ENCODE measurements at places on chromosomes 11 and 22.
A peak's percentile ranks its signal among the peaks of the same experiment; 100 is the strongest.

DNA sequence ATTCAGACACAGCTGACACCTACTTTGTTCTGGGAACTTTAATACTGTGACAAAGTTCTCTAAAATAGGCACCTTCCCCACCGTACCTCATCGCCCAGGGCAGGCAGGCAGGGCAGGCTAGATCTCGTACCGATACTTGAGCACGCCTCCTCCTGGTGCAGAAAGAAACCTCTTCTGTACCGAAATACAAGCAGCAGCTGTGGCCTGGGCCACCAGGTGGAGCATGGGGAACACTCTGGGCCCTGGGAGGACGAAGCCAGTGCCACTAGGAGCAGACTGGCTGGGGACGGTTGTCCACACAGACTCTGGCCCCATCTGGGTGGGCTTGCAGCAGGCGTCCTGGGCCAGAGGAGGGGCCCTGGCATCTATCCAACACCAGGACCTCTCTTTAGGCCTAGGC is 12.8 kb downstream of the PMM1 start:
- DNase-seq = peak; percentile 82

DNA sequence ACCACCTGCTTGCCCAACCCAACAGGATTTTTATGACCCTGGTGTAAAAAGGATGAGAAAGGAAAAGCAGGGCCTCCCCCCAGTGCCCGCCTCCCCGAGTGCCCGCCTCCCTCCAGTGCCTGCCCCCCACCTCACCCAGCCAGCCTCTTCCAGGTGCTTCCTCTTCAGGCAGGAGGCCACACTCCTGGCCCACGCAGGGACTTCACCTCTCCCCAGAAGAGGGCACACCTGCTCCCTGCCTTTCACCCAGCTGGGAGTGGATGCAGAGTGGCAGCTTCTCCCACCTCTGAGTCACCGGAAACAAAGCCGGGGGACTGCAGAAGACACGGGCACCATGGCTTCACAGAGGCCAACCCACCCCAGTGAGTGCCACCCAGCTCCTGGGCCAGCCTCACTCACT is 16.1 kb downstream of the CPT1A start:
- DNase-seq = no peak

DNA sequence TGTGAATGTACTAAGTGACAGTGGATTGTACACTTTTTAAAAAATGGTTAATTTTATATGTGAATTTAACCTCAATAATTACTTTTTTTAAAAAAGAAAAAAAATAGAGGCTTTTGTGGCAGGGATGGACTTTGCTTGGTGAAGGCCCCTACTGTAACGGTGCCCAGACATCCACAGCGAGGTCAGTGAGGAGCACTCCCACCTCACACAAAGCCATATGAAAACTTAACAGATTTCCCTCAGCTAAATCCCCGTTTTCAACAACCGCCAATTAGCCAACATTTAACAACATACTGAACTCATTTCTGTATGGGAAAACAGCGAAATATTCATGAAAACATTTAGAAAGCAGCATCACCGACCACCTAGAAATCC is 642 bp upstream of the C11orf58 start:
- DNase-seq = no peak

- no peak for DNase-seq
Measured at GRCh38 chr11:68942095-68942620, 38.5 kb downstream of the IGHMBP2 start.

DNA sequence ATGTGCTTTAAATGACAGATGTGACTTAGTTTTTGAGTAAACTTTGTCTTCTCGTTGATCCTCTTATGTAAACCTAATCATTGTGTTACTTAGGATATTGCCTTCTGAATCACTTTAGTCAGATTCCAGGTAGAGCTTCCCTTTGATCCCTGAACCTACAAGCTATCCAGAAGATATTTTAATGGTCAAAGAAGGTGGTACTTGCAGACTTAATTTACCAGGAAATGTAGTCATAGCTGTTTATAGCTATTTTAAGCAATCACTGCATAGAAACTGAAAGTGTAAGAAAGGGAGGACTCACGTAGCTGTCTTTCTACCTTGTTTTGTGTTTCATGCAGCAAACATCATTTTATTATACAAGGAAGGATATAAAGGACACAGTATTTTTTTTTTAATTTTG is 189.5 kb downstream of the DDX10 start:
- DNase-seq = no peak

DNA sequence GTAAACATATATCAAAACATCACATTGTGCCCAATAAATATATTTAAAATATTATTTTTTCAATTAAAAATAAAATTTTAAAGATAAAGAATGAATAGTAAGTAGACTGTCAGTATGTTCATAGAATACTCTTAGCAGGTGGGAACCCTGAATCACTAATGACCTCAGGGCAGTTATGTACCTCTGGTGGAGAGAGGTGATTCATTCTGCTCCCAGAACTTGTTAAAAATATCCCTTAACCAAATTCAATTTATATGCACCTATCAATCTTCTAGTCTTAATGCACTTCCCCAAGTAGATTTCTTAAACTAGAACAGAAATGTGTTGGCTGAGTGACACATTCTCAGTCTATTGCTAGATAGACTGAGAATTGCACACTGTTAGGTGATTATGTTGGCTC is 183.9 kb upstream of the SYN3 start:
- DNase-seq = no peak

DNA sequence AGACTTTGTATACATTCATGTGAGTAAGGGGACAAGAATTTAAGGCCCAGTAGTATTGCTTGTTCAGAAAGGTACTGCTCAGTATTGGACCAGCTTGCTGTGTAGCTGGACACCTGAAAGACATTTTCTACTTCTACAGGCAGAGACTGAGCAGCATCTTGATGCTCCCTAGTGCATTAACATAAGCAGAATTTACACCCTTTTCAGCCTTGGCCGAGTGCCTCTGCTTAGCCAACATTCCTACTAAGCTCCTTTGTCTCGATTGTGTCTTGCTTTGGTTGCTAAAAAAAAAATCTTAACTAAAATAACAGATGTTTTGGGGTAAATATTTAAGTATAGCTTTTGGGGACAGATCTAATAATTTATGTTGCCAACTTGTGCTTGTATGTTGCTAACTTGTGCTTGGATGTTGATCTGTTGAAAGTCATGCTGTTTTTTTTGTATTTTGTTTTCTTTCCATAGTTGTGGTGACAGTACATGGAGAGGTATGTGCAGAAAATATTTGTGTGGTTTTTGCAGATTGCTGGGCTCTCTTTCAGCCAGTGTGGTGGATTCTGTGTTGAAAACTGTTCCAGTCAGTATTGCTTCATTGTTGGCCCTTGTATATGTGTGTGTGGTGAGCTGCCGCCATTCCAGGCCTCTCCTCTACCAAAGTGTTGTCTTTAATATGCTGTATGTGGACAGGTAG is 3.7 kb downstream of the PTS start:
- no peak for DNase-seq

DNA sequence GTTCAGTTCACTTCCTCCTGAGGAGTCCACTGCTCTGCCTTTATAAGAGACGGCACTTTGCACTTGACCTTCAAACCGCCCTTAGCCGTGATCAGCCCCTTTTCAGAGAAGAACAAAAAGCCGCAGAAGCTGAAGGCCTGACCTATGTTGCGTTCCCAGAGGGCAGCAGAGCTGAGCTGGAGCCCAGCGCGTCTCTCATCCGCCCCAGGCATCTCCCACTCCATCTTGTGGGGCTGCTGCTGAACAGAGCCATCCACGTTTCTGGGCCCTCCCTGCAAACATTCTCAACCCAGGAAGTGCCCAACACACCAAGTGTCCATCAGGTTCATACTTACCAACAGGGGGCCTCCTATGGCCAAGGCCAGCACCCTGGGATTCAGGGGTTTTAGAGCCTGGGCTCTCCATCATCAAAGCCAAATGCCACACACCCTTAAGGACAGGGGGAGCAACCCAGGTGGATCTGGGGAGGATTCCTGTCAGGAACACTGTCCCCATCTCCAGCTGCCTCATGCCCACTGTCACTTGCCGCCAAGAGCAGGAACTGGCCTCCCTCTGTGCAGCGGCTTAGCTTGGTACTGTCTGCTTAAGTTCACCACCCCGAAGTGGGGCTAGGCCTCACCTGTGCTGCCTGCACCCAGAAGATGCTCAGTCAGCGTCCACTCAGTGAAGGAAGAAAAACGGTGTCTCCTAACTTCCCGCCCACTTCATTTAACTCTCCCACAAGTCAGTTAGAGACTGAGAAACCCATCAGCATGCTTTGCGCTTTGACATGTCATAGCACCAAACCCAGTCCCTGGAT is 16.0 kb upstream of the EFCAB6 start:
- peak; percentile 52 for DNase-seq

DNA sequence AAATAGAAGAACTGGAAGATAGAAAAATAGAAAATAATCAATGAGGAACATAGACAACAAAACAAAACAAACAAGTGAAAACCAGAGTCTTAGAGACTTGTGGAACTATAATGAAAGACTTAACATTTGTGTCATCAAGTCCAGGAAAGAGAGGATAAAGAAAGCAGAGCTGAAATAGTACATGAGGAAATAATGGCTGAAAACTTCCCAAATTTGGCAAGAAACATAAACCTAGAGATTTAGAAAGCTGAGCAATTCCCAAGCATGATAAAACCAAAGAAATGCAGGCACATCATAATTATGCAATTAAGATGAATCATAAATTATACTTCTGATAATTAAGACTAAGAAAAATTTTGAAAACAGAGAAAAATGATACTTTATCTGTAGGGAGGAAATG is 614.5 kb downstream of the ETS1 start:
- no peak for DNase-seq

DNA sequence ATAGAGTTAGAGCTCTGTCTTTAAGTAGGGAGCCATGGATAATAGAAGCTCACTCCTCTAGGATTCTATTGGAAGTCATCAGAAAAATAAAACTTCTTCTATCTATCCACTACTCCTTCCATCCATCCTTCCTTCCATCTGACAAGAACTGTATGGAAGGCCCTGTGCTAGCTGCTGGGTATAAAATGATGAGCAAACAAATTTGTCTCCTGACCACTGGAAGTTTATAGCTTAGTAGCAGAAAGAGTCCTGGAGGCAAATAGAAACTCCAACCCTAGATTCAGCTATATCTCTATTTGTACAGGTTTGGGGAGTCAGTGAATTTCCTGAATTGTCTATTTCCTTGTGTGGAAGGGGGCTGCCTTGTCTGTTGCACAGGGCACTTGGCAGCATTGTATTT is 136.6 kb downstream of the ME3 start:
- DNase-seq = no peak

- DNase-seq = no peak
Measured at GRCh38 chr11:18463439-18463838, 7.8 kb downstream of the LDHAL6A start.

DNA sequence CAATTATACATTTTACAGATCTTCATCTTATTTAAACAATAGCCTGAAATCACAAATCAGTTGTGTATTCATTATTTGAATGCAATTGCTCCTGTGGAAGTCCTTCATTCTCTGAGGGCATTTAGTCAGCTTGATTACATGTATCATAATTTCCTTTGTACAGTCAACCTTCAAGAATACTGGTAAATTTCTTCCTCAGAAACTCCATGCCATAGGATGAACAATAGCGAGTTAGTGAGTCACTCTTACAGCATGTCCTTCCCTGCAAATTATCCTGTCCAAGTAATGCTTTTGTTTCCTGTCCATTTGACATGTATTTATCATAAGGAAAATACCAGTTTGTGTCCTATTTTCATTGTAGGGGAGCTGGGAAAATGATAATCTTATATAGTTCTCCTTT is 3.8 kb downstream of the OR10S1 start:
- DNase-seq = no peak

DNA sequence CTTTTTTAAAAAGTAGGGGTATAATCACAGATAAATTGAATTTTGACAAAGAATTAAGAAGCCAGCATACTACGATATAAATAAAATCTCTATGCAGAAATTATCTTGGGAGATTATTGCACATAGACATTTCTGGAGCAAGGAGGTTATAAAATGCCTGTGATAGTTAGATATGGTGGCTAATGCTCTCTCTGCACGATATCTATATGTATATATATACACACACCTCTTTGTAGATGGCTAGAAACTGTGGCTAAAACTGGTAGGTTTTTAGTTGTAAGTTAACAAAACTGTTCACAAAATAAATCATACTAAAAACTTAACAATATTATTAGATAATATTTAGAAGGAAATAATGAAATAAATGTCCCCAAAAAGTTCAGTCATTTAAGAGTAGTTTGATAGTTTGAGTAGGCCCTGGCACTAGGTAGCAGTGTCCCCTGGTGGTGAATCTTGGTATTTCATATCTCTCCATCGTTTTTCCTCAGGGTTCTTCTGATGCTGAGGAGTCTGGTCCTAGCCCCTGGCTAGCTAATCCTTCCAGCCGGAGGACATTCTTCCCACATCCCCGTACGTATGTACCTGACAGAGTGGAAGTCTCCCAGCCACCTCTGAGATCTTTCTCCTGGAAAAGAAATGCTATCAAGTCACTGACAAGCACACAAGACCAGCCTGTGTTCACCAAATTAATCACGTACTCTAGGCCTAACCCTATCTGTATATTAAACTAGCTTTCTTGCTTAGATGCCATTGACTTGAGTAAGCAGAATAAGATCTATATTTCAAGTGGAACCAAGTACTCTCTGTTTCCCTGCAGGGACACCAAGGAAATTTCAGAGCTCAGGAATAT is 32.2 kb downstream of the ART5 start:
- no peak for DNase-seq

GRCh38 chr11:11589437-11589836 is 32.4 kb downstream of the GALNT18 start:
- no peak for DNase-seq

GRCh38 chr11:117923773-117924172 is 5.4 kb downstream of the TMPRSS13 start:
- DNase-seq = peak; percentile 42

DNA sequence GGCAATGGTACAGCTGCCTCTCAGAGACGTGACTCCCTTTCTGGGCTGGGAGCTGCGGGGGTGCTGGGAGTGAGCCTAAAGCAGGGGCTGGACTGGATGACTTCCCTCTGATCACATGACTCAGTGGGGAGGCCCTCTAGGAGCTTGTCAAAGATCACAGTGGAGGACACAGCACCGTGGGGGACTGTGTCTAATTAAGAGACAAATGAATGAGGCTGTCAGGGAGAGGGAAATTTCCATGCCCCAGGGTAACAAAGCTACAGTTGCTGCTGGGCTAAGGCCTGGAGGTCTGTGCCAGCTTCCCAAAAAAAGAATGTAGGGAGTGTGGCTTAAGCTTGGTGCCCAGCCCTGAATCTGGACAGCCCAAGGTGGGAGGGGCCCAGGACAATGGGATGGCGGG is 262.8 kb upstream of the PLET1 start:
- DNase-seq = peak; percentile 66

DNA sequence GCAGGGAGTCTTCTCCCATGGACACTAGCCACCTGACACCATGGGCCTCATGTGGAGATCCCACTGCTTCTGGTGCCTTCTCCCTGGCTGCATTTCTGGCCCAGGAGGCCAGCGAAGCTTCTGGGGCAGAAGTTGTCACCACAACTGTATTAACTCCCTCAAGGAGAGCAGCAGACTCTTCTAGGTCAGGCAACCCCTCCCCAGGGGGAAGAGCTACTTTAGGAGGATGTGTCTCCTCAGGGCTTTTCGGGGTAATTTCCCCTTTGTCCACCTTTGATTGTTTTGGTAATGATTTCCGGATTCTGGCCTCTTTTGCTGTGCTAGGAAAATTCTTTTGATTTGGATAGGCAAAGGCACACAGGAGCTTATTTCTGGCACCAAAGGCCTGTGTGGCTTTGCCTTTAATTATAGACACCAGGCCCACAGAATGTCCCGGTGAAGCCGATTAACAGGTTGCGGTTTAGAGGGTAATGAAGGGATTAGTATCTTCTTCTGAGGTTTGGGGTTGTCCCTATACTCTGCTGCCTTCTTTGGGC is 8.9 kb upstream of the UCP2 start:
- DNase-seq = peak; percentile 7
